ENCODE measurements at places on chromosomes 12 and 14.

DNA sequence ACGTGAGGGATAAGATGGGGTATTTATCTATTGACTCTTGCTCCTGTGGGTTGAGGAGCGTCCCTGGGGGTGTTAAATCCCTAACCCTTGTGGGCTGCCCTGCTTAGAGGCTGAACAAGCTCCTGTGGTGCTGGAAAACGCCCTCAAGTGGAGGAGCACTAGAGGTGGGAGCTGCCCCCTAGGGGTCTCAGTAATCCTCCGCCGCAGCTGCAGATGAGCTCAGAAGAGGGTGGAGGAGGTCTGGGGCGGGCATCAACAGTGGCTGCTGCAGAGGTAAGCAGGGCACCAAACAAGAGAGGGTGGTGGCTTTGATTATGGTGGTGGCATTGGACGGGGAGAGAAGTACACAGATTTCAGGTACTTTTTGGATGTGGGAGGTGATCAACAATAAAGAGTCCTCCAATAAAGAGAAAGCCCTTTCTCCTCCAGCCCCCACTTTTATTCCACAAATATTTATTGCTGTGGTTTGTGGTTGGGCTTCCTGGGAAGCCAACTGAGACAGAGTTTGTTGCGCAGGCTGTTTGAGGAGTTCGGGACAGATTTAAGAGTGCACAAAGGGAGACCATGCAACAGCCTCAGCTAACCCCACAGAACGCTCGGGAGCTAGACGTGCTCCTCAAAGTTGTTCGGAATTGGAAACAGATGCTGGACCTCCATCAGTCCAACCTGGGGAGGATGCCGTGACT lies 179.9 kb downstream of the ADCK1 start:
- DNase-seq, result no peak

GRCh38 chr12:7113389-7113871 lies 4.4 kb upstream of the C1RL start:
- DNase-seq, result no peak

- DNase-seq, result no peak
Measured at GRCh38 chr12:128959901-128960300, 106.6 kb downstream of the GLT1D1 start.

- DNase-seq, result peak; percentile 81
Measured at GRCh38 chr14:69152902-69153151, at the start of gene DCAF5. Gene DCAF5, minus strand, starts transcription at chr14:69153119. Its CDS starts 141 bp downstream, at chr14:69152978.

DNA sequence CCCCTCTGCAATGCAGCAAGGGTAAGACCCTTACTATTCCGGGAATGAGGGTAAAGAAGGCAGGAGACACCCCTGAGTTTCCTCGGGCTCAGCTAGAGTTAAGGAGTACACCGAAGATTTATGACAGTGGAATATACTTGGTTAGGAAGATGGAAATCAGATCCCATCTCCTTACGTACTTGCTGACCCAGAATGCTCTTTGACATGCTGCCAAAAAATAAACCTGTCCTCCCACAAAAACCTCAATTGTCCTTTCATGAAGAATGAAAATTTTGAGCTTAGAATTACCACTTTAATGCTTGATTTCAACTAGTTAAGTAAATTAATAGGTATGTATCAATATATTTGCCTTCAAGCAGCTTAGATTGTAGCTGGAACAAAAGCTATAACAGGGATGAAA lies 99.5 kb downstream of the PRIMA1 start:
- DNase-seq, result no peak

DNA sequence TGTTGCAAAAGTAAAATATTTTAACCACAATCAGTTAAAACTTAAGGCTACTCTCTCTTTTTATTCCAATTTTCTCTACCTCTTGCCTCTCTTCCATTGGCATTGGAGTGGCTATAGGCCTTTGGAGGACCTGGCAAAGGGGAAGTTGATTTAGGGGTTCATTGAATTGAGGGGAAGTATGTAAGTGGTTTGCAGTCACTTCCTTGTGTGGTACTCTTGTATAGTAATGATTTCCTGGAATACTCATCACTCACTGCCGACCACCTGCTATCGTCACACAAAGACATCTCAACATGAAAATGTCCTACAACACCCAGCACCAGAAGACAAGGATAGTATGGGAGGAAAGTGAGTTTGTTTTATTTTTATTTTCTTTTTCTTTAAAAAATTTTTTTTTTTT lies 45.7 kb upstream of the CPM start:
- DNase-seq, result no peak

- DNase-seq, result no peak
Measured at GRCh38 chr14:82872494-82872893, 1338.8 kb upstream of the SEL1L start.

DNA sequence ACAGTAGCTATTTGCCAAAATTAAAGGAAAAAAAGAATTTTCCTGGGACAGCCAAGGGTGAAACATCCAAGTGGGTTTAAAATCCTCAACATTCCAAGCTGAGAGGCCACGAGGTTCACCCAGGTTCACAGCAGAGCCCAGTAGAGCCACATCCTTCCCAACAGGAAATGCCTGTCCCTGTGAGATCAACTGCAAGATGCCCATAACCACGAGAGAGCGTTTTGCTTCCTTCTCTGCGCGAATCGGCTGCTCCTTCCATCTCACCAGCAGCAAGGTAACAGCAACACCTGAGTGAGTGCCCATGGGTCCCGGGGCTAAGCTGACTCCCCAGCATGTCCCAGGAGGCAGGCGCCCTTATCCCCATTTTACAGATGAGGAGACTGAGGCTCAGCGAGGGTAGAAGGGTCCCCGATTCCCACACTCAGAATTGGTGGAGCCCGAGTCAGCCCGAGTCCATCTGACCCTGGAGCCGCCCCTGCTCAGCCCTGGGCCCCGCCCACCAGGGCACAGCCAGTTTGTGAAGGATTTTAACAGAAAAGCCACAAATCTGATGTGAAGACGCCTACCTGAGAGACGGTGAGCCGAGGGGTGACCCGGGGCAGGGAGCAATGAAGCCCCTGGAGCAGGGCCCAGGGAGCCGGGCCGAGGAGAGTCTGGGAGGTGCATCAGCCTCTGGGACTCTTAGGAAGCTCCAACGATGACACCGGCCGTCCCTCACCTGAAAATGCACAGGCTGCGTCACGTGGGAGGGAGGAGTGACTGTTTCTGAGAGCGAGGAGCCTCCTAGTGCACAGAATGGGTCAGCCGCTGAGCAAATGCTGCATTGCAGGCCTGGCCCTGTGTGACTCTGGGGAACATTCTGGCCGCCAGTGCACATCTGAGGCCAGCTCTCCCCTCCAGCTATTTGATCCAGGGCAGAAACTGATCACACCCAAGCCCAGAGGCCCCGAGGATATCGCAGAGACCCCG lies 236.9 kb upstream of the SFSWAP start:
- DNase-seq, result no peak

GRCh38 chr12:857611-858010 lies 91.9 kb downstream of the RAD52 start:
- DNase-seq, result no peak

DNA sequence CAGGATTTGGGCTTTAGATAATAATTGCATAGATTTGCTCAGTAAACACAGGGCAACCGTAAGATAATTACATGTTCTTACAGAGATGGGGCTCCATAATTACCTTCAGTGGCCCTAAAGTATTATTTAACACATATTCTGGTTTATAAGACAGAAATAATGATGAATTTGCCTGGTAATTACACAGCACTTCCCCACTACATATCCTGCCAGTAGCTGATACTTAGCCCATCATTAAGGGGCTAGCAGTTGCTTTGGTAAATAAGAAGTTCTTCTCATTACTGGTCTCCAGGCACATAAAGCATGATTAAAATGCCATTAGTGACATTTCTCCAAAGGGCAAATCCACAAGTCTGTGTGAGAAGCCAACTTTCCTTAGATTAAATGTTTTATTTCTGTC lies 158.7 kb downstream of the NUAK1 start:
- DNase-seq, result no peak

DNA sequence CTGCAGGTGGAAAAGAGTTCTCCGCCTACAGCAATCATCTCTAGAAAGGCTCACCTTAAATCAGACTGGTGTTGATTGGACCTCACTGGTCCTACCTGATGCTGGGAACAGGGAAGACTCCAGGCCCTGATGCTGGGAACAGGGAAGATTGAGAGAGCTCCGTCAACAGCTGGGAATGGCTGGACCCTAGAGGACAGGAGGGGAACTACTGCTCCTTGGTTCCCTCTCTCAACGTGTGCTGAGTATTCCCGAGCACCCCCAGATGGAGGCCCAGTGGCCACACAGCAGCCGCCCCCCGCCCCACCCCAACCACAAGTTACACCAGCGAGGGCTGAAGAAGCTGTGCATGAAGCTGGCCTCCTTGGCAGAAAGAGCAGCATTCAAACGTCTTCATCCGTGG lies 240.3 kb downstream of the SLC15A4 start:
- DNase-seq, result no peak

GRCh38 chr14:53764846-53765245 lies 191.8 kb downstream of the BMP4 start:
- DNase-seq, result no peak

DNA sequence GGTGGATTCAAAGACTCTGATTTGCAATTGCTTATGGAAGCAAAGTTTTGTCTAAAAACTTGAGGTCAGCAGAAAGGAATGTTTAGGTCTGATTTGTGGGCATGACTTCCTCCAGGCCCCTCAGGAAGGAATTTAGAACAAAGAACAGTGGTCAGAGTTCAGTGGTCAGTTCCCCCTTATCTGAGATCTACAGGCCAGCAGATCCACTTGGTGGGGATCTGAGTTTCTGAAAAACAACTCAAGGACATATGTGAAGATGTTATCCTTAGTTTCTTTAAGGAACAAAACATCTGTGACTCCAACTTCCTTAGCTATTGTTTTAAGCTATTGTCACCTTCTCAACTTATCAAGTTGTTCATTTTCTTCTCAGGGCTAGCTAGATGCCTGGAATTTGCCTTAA lies 28.0 kb upstream of the NAA30 start:
- DNase-seq, result no peak

DNA sequence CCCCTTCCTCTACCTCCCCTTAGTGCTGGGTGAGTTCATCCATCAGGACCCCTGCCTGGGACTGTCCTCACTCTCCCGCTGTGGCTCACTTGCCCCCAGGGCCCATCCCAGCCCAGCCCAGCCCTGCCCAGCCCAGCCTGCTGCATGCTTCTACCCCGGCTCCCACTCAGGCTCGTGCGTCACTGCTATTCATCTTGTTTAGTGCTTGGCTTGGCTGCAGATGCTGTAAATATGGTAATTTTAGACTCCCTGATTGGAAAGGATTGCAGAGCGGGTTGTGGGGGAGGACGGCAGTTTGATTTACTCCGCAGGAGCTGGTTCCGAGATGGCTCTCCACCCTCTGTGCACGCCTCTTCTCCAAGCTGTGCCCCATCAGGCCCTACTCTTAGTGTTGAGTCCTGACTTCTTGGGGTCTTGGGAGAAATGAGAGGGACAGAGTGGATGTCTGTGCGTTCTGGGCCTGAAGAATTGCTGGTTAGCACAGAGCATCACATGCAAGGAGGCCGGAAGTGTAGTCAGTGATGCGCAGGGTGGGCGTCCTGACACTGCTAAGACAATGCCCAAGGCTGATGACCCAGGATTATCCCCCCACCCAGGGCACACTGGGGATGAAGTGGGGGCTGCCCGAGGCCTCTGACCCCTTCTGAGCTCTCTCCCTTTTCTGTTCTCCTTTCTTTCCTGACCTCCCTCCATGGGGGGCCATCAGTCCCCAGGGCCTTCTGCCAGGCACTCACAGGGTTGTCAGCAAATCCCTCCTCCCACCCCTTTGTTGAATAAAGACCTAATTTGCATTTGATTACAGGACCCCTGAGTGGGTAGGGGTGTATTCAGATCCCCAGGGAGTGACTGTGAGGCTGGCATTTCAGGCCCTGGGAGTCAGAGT lies 244.4 kb downstream of the ZFP36L1 start:
- no peak for DNase-seq

- no peak for DNase-seq
Measured at GRCh38 chr12:130486891-130487416, 149.3 kb downstream of the PIWIL1 start.

DNA sequence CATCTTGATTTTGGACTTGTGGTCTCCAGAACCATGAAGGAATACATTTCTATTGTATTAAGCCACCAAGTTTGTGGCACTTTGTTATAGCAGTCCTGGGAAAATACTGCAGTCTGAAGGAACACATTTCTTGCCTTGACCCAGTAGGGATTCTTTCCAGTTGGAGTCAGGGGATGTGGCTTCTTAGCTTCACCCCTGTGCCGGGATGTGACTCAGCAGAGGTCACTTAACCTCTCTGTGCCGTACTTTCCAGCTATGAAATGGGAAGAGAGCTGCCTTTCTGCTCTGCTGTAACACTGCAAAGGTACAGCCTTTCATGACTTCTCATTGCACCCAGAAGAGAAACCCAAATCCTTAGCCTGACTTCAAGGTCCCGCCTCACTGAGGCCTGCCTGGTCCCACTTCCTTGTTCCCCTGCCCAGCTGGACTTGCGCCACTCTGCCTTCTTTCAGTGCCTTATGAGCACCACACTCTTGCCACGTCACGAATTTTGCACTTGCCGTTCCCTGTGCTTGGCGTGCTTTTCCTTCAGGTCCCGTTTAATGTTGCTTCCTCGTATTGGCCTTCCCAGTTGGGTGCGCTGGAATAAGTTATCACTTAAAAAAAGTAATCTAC lies 24.2 kb downstream of the CHST11 start:
- no peak for DNase-seq

DNA sequence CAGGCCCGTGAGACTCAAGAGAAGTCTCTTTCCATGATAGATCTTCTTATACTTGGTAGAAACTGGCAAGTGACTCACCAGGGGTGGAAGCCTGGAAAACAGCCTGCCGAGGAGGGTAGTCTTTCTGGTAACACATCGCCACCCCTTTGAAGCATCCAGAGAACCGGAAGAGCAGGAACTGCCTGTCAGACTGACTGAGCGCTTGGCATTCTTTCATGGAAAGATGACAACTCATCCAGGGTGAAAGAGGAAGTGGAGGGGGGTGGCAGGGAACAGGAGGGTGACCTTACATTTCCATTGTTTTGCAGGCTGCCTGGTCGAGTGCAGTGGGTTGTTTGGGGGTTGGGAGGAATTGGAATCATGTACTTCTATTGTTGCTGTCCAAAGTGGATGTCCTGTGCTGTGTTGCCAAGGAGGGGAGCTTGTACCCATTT lies 34.5 kb downstream of the PRKCH start:
- DNase-seq, result no peak

DNA sequence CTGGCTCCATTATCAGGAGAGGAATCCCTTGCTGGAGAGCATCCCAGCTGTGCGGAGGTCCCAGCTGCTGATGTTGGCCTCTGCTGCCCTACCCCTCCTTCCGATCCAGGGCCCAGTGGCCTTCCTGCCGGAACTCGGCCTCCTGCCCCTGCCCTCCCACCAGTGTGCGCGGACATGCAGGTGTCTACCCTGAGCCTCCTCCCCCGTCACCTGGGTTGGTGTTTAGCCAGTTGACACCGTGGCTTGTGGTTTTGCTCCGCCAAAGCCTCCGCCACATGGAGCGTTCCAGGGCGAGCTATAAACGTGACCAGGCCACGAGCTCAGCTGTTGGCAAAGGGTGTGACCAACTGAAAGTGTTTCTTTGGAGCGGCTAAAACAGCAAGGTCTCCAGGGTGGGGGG lies 1104.3 kb downstream of the BCL11B start:
- no peak for DNase-seq

- no peak for DNase-seq
Measured at GRCh38 chr14:95355422-95355821, 35.7 kb upstream of the CLMN start.

GRCh38 chr12:14395074-14395778 lies 29.7 kb downstream of the ATF7IP start:
- no peak for DNase-seq

- DNase-seq, result no peak
Measured at GRCh38 chr14:69137843-69138535, 14.9 kb downstream of the DCAF5 start.

GRCh38 chr12:2032506-2032905 lies 20.3 kb upstream of the CACNA1C start:
- DNase-seq, result no peak
